ENCODE measurements at places on chromosomes 11 and 22.

DNA sequence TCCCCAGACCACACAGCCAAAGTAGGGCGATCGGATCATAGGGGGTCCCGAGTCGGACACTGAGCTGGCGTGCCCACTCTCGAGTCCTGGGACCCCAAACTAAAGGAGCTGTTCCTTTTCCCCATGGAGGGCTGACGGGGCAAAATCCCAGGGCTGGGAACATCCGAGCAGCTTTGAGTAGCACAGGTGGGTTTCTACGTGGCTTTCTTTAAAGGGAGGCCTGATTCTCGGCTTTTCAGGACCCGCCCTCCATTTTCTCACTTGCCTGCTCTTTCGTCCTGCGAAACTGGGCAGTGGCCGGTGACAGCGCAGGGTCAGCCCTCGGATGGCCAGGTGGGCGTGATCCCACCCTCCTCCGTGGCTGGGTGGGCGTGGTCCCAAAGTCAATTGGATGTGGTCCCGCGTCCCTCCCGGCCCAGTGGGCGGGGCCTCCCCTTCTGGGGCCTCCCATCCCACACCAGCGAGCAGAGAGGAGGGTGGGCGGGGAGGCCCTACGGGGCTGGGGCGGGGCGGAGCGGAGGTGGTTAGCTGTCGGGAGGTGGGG lies 17.5 kb upstream of the TXNRD2 start:
- no peak for DNase-seq

- DNase-seq = no peak
Measured at GRCh38 chr11:65726660-65727059, 6.1 kb upstream of the RNASEH2C start.

- no peak for DNase-seq
Measured at GRCh38 chr22:48303369-48303725, 1524.3 kb downstream of the BRD1 start.

GRCh38 chr11:77472991-77473800 lies 698 bp downstream of the PAK1 start:
- peak; percentile 15 for DNase-seq

- DNase-seq = no peak
Measured at GRCh38 chr22:25966448-25966913, 202.8 kb upstream of the SEZ6L start.

- peak; percentile 64 for DNase-seq
Measured at GRCh38 chr11:9565822-9566560, 7.5 kb upstream of the WEE1 start.

DNA sequence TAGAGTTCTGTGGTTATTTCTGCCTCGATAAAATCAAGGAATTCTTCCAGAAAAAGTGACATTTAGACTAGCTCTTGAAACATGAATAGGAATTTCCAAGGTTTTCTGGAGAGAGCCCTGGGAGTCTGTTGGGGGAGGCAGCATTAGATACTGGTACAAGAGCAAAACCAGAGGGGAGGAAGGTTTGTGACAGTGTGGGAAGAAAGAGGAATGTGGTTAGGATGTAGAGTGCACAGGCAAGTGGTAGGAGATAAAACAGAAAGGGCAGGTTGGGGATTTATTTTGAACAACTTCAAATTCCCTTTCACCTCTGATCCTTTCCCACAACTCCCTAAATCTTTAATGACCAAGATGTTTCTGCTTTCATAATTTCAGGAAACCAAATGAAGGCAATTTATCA lies 588.4 kb downstream of the METTL15 start:
- DNase-seq = no peak

DNA sequence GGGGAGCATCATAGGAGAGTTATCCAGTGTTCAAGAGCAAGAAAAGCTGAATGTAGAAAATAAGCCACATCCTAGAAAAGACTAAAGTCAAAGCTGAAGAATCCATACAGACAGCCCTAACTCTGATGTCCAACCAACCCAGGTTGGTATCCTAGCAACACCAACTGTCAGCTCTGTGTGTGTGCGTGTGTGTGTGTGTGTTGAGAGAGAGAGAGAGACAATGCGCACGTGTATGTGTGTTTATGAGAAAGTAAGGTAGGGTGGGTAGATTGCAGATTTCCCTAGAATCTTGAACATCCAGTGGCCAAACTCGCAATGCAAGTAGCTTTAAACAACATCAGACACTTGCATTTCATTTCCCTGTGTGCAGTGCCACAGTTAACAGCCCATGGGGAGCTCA lies 274.9 kb downstream of the FAM181B start:
- DNase-seq = no peak

DNA sequence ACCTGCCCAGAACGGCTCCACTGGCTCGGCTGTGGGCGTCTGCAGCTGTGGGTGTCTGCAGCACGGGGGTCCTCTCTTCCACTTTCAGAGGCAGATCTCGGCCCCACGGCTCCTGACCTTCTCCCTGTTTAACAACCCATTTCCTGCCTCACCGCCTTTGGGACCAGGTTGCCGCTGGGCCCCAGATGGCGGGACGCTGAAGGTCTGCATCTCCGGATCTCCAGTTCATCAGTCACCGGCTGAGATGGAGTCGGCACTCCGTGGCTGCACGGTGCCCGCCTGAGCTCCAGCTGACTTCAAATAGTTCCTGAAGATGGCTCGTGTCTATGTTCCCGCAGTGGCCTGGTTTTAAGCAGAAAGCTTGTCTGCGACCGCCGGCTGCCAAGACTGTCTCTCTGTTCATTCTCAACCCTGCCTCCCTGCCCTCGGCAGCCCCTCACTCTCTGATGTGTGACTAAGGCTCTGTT lies 475.9 kb downstream of the BRD1 start:
- DNase-seq = no peak

GRCh38 chr11:43983221-43983810 lies 40.9 kb downstream of the C11orf96 start:
- DNase-seq = no peak

DNA sequence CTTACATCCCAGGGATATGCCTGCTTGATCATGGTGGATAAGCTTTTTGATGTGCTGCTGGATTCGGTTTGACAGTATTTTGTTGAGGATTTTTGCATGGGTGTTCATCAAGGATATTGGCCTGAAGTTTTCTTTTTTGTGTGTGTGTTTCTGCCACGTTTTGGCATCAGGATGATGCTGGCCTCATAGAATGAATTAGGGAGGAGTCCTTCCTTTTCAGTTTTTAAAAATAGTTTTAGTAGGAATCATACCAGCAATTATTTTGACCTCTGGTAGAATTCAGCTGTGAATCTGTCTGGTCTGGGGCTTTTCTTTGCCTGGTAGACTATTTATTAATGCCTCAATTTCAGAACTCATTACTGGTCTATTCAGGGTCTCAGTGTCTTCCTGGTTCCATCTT lies 362.4 kb downstream of the JRKL start:
- DNase-seq = no peak

- DNase-seq = no peak
Measured at GRCh38 chr11:131491503-131491902, 121.1 kb downstream of the NTM start.

DNA sequence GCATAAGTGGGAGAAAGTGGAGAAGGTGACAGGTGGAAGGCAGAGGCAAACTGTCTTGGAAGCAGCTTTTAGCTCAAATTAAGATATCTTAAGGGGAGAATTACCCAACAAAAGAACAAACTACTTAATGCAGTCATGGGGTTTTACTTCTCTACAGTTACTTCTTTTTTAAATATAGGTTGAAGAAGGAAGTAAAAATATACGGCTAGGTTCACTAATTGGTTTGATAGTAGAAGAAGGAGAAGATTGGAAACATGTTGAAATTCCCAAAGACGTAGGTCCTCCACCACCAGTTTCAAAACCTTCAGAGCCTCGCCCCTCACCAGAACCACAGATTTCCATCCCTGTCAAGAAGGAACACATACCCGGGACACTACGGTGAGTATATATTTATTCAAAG lies 40.8 kb downstream of the PDHX start:
- DNase-seq = no peak

DNA sequence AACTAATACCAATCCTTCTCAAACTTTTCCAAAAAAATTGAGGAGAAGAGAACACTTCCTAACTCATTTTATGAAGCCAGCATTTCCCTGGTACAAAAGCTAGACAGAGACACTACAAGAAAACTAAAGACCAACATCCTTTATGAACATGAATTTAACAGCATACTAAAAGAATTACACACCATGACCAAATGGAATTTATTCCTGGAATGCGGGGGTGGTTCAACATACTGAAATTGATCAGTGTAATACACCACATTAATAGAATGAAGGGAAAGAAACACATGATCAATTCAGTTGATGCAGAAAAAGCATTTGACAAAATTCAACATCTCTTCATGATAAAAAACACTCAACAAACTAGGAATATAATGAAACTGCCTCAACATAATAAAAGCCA lies 148.1 kb downstream of the WNT7B start:
- no peak for DNase-seq

DNA sequence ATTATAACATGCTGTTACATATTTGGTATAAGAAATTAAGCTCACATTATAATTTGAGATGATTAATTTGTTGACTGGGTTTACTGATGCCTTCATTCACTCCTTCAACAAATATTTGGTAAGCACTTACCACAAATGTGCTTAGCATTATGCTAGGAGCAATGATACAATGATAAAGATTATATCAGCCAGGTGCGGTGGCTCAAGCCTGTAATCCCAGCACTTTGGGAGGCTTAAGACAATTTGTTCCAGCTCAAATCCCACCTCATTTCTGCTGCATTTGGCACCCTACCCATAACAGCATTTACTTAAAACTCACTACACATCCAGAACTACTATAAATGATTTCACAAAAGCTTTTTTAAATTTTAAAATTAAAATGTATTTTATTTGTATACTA lies 1263.6 kb upstream of the RAG2 start:
- no peak for DNase-seq

DNA sequence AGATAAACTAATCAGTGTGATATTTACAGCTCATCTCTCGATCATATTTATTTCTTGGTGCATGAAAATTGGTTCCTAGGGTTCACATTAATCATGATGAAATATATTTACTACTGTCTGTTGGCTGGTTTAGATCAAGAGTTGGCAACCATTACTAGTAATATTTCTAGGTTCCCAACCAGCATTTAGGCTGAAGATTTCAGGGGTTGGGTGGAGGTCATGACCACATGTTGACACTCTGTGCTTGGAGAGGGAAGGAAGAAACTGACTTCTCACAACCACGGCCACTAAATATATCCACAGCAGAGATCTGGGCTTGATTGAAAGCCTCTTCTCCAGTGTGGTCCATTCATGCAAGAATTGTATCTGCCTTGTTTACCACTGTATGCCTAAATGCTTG lies 87.9 kb downstream of the ALX4 start:
- no peak for DNase-seq

- no peak for DNase-seq
Measured at GRCh38 chr22:18970176-18970947, 34.3 kb upstream of the PRODH start.

DNA sequence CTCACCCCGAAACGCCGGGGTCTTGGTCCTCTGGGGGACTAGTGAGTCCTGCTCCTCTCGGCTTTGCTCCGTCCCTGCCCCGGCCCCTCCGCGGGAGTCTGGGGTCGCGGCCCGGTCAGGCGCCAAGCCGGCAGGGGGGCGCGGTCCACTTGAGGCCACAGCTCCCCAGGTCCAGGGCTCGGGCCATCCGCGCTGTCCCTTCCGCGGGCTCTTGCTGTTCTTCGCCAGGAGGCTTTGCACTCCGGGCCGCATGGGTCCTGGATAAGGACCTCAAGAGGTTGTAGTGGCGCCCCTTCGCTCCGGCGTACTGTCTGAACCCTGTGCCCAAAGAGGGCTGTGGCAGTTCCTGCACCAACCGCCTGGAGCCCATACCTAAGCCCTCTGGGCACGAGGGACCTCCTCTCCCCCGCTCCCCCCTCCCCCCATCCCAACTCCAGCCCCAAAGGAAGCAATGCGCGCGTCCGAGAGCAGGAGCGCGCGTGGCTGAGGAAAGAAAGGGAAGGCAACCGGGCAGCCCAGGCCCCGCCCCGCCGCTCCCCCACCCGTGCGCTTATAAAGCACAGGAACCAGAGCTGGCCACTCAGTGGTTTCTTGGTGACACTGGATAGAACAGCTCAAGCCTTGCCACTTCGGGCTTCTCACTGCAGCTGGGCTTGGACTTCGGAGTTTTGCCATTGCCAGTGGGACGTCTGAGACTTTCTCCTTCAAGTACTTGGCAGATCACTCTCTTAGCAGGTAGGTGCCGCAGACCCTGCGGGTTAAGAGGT lies at the start of gene ADM:
Gene ADM, plus strand, starts transcription at position 579 of the 767 bp plus-strand sequence. CDS start 628 bp downstream, outside the sequence.
- peak; percentile 33 for DNase-seq

- DNase-seq = no peak
Measured at GRCh38 chr11:126114486-126115126, 51.9 kb upstream of the CDON start.

- no peak for DNase-seq
Measured at GRCh38 chr22:43560651-43561050, 148.8 kb downstream of the MPPED1 start.
